ENCODE measurements at places on chromosomes 7 and 10.
A peak's percentile ranks its signal among the peaks of the same experiment; 100 is the strongest.

DNA sequence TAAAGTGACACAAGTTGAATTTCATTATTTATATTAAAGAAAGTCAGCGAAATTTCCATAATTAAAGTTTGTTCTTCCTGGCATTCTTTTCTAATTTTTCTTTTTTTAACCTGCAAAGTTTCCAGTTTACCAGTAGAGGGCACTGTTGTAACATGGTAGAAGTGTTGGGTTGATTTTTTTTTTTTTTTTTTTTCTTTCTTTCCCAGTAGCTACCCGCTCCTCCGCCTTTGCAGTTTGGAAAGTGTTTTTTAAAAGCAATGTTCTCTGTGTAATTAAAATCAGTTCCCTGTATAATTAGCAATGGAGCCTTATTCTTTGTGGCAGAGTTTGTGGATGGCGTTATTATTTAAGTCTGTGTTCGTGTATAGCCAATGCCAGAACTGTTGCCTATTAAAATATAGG, 53.7 kb downstream of the TAF3 start:
- DNase-seq, result no peak

DNA sequence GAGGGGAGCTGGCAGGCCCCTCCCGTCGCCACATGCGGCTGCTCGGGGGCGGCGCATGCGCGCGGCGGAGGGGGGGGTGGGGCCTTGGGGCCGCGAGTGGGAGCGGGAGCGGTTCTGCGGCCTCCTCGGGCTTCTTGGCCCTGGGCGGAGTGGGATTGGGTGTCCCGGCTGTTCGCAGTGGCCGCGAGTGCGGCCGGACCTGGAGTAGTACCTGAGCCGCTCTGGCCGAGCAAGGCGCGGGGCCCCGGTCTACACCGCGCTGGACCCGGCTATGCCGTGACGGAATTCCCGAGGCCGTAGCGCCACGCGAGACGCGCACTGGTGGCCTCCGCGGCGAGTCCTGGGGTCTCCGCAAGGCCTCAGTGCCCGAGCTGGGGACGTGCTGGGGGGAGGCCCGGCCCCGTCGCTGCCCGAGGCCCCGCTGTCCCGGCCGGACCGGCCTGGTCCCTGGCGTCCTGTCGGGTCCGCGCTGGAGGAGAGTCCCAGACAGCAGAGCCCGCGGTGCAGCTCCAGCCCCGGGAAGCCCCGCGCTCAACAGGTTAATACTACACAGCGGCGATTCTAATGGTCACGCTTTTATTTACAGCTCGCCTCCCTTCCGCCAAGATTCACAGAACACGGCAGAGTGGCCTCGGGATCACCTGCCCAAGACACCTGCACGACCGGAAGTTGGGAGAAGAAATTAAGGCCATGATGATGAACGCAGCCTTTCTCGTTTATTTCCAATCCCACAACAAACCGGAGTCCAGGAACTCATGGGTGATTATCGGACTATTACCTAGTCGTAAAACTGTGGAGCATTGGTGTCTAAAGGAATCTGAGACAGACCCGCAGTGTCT, 671 bp upstream of the PAXIP1 start:
- peak; percentile 54 for DNase-seq

DNA sequence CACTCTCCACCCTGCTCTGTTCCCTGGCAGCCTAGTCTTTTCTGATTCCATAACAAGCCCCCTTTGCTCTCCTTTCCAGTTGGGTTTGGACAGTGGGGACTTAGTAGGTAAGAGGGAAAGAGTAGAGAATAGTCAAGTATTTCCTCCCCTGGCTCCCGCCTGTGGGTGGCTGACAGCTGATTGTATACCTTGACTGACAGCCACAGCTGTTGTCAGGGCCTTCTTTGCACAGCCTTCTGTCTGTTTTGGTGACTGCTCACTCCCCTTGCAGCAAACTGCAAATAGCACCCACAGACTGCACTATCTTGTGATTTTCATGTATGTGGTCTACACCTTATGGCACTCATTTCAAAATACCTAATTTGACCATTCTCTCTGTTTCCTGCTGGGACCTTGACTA, 486.3 kb downstream of the ACTR3B start:
- DNase-seq, result no peak

GRCh38 chr7:50644586-50644985, 79.4 kb upstream of the DDC start:
- no peak for DNase-seq

DNA sequence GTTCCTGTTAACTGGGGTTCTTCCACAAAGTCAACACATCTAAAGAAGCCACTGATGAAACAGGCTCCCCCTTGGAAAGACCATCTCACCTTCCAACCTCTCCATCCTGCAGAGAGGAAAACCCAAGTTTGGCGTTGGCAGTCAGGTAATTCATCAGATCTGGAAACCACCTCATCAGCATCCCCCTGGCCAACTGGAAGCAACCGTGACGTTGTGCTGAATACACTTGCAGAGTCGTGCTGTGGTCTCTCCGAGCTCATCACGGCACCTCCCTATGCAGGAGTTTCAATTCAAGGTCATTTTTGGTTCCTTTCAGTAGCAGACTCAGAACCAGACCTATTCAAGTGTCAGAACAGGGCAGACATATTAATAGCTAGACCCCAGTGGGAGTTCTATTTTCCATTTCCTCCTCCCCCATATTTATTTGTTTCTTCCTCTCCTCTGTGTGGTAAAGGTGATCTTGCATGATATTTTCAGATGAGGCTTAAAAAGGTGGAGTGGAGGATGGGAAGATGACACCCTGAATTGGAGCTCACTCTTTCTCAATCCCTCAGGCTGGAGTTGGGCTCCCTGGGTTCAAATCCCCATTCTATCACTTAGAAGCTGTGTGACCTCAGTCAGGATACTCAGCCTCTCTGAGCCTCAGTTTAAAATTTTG, 149.1 kb upstream of the ADO start:
- DNase-seq, result no peak

GRCh38 chr7:15889507-15889906, 203.0 kb upstream of the MEOX2 start:
- no peak for DNase-seq

Data from LNCaP clone FGC (cell line).